ENCODE measurements at places on chromosomes 7 and 10.

- DNase-seq, result no peak
These were observed 447.3 kb upstream of the NRP1 start for GRCh38 chr10:33781606-33782395.

DNA sequence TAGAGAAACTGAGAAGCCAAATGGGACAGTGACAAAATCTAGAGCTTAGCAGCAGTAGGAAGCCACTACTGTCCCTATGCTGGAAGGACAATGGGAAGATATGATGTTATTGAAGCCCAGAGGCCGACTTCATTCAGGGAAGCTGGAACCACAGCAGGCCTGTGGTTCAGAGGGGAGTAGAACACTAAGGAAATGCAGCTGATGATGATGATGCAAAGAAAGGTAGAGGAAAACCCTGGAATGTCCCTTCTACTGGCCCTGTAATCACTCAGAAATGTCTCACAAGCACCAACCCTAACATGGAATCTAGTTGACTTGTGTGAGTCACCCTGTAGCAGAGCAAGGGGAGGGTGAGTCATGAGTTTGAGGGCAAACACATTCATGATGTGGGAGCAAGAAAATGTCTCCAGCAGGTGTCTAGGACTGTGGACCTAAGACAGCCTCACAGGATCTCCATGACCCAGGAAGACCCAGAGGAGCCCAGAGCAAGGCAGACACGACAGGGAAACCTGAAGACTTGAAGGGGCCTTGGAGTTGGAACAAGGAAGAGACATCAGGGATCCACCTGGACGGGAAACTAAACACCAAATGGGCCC lies 37.0 kb upstream of the LRRC17 start:
- DNase-seq, result peak; percentile 59

DNA sequence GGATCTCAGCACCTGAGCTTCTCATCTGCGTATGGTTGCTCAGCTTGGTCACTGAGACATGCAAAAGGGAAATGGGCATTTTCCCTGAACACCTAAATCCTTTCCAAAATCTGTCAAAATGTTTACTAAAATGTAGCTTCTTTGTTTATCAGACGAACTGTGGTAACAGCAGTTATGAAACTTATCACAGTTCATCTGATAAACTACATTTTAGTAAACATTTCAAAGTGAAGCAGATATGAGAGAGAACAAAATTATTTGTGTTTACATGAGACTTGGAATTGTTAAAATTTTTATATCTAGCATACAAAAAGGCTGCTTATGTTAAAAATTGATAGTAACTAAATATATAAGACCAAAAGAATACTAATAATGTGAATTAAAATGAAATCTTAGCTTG lies 573.4 kb upstream of the C7orf33 start:
- DNase-seq, result no peak

GRCh38 chr7:40572810-40573465 lies 438.1 kb downstream of the SUGCT start:
- no peak for DNase-seq

DNA sequence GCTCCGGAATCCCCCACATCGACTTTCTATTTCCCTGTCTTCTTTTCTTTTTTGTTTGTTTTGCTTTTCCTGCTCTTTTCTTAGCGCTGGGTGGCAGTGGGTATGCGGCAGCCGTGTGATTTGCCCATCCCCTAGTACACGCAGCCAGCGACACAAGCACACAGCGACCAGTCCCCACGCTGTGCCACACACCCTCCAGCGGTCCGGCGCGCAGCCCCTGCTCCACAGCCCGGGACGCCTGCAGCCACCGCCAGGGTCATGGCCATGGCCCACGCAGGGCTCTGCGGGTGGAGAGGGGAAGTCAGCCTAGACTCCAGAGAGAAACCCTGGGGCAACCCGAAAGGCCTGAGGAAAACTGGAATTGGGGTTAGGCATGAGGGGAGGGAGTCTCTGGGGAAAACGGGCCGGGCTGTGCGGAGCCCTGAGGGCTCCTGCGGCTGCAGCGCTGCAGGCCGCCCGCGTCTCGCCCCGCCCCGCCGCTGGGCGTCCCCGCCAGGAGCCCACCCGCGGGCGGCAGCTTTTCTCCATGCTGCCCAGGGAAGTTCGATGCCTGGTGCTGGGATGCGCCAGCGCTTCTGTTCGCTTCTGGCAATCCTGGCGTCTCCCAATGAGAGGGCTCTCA lies 2.5 kb downstream of the CHRM2 start:
- DNase-seq, result no peak

DNA sequence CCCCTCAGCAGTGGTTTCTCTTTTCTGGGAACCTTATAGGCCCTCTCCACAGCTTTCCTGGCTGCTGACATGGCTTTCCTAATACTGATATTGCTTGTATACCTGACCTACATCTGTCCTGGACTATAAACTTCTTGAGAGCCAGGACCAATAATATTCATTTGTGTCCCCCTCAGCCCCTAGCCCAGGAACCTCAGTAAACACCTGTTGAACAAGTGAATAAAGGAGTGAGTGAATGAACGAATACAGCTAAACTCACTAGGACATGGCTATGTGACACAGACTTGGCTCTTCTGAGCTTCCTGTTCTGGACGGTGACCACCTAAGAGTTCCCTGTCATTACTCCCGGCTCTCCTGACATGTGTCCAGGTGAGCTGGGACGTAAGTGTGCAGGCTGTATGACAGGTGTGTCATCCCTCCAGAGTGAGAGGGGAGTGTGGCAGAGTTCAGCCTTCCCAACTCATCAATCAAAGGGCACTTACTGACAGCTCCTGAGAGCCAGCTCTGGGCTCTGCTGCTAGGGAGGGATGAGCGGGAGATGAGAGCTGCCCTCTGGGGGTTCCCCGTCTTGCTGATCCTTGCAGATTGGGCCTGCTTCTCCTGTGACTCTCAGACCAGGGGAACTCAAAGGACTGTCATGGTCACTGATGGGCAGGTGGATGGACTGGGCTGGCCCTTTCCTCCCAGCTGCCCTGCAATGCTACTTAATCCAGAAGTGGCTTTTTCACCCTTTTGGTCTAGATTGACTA lies 84.5 kb downstream of the HIF1AN start:
- DNase-seq, result no peak

DNA sequence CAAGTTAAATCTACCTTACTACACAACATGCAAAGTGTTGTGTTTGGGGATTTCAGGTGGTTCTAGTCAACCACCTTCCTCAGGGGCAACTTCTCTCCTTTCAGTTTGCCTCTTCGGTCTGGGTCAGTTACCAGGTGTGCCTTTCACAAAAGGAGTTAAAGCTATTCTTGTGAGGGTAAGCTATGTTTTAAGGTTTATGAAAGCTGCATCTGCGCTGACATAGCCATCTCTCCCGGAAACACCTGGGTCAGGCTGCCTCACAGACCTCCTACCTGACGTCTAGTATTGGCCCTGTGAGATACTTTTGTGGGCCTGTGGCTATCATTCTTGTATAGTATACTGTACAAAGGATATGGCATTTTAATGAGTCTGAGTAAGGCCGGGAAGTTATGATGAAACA lies 67.7 kb upstream of the ITGA8 start:
- no peak for DNase-seq

DNA sequence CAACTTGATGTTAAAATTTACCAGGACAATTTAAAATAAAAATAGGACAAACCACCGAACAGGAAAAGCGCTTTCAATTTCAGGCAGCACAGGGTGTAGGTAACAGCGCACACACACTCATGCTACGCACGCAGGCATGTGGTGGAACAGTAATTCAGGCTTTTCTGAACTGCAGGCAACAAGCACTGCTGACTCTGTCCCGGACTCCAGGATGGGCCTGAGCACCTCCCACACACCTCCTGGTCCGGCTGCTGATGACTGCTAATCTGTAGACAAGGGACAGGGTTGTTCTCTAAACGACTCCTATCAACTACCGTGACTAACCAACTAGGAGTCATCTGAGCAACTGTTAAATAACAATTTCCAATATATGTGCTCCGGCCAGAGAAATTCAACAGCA lies 192.6 kb upstream of the FRMD4A start:
- no peak for DNase-seq

All from activated CD8-positive, alpha-beta memory T cell treated with anti-CD3 and anti-CD28 coated beads, Interleukin-2, amount 50 U/mL, for 48 hours (primary cell).